ENCODE measurements at places on chromosomes 1 and 21.

GRCh38 chr1:154793685-154794084, 76.4 kb downstream of the KCNN3 start:
- DNase-seq = no peak

GRCh38 chr1:221794935-221795334, 53.0 kb upstream of the DUSP10 start:
- no peak for DNase-seq

DNA sequence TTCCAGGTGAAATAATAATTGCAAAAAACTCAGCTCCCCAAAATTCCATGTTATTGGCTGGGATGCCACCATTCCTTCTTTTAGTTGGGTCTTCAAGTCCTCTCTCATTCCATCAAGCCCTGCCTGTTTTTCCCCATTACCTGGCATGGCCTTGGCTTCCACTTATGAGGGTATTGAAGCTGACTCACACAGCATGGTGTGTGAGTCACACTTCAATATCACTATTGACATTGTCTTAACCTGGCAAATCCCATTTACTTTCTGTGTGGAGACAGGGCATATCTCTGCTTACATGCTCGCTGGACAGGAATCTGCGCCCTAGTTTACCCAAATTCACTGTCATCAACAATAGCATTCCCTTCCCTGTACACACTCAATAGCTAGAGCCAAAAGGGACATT, 1806.8 kb downstream of the BRINP3 start:
- DNase-seq = no peak

GRCh38 chr1:29383746-29384371, 147.5 kb downstream of the PTPRU start:
- DNase-seq = no peak

DNA sequence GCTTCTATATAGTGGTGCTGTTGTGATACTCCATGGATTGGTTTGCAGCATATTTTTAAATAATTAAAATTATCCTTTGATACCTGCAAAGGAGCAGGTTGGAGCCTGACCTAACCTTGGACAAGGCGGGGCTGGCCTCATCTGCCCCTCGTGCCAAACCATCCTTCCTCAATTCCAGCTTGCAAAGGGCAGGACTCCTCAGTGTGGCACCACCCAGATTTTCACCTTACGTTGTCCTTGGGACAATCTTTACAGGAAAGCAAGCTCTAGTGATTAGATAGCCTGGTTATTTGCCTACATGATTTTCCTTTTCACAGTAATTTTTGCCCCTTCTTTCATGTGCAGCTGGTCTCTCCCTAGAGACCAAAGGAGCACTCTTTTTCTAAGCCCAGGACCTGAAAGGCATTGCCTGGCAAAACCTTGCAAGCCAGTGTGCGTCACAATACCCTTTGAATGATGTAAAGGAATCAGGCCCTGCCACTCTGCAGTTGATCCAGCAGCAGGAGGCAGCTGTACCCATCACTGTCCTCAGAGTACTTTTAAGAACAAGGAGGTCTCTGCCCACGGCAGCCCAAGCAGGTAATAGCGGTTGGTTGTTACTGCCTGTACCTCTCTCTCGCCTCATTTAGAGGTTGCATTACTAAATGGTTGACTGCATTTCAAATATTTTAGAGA, 99.4 kb downstream of the ADSS2 start:
- no peak for DNase-seq

GRCh38 chr1:89552471-89553081, 27.9 kb downstream of the LRRC8B start:
- peak; percentile 54 for DNase-seq

- DNase-seq = no peak
Observed at GRCh38 chr21:25501462-25501861, 105.8 kb downstream of the MRPL39 start.

GRCh38 chr1:9871707-9872425, 38.2 kb downstream of the CTNNBIP1 start:
- no peak for DNase-seq

All from lung (tissue), 17 donors.